ENCODE measurements at places on chromosomes 3 and 15.
A peak's percentile ranks its signal among the peaks of the same experiment; 100 is the strongest.

DNA sequence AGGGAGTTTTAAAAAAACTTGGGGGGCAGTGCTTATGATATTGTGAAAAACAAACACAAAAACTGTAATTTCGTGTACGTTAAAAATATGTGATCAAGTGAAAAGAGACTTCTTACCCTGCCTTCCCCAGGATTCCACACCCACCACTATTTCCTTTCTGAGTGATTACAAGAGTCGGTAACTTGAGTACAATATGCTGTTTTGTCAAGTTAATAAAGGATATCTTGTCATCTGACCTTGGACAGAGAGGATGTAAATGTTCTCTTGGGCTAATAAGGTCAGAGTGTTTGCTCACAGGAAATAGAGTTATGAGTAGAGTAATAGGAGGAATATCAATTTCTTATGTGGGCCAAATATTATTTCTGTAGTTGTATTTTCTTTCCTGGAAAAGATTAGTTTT lies 68.1 kb downstream of the NOX5 start:
- no peak for DNase-seq

- DNase-seq = no peak
These were observed 53.8 kb upstream of the C2CD4B start for GRCh38 chr15:62218841-62219240.

- DNase-seq = no peak
These were observed 6.6 kb upstream of the MCF2L2 start for GRCh38 chr3:183434992-183435391.

DNA sequence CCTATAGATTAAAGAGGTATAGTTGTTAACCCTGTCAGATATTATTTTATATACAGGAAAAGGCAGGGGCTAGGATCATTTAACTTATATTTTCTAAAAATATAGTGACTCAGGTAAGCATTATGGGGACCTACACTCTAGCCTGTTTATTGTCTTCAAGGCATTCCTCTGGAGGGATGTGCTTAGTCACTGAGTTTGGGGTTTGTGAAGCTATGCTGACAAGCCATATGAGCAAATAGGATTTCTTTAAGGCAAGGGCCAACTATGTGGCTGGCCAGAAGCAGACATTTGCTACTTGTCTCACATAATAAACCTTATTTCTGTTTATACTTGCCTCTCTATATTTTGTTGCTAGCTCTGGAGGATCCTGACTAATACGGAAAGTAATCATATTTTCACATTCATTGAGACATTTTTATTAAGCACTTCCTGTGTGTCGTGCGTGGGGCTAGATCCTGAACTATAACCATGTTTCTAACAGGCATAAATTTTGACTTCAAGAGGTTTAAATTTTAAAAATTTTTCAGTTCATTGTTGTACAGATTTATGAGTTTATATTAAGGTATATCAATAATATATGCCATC lies 153.4 kb downstream of the OTOL1 start:
- DNase-seq = no peak

GRCh38 chr3:146543461-146544001 lies 876 bp downstream of the PLSCR1 start:
- DNase-seq = peak; percentile 63

GRCh38 chr15:66151809-66152208 lies 101.7 kb downstream of the MEGF11 start:
- no peak for DNase-seq

DNA sequence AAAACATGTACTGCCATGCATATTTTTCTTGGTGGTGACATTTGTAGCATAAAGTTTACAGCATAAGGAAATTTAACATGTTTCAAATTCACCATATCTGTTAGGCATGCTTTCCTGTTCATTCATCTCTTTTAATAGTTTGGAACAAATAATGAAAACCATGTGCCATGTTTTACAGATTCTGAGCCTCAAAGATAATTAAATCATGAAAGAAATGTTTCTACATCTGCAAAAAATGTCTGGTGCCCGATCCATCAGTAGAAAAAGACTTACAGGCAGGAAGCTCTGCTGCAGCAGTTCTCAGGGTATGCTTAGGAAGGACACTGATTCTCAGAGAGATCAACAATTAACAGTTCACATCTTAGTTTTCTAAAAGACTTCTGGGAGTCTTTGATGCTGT lies 316.2 kb downstream of the IL5RA start:
- DNase-seq = no peak

- DNase-seq = peak; percentile 61
These were observed 26.8 kb downstream of the KAT2B start for GRCh38 chr3:20066850-20067617.

GRCh38 chr3:119700269-119700919 lies 2.4 kb upstream of the CFAP91 start:
- no peak for DNase-seq

DNA sequence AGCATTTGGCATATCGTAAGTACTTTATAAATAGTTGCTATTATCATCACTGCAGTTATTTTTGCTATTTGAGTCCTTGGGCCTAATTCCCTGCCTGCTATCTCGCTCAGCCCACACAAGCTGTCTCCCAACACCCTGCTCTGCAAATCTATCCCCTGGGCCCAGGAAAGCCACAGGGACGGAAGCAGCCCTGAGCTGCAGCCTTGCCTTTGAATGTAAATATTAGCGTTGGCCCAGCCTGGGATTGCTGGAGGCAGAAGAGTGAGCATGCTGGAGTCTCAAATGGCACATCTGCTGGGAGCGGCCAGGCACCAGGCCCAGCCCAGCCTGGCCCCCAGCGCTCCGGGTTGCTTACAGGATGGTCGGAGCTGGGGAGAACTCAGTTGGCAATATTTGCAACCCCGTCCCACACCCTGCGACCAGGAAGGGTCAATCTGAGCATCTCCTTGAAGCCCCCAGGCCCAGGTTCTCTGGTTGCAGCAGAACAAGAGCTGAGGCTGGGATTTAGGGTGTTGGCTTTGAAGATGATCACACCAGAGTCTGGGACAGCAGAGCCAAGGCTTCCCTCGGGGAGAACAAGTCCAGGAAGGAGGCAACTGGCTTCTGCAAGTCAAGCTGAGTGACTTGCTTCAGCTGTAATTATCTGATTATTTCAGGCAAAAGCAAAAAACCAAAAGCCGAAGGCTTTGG lies 529.6 kb downstream of the SHQ1 start:
- DNase-seq = no peak

DNA sequence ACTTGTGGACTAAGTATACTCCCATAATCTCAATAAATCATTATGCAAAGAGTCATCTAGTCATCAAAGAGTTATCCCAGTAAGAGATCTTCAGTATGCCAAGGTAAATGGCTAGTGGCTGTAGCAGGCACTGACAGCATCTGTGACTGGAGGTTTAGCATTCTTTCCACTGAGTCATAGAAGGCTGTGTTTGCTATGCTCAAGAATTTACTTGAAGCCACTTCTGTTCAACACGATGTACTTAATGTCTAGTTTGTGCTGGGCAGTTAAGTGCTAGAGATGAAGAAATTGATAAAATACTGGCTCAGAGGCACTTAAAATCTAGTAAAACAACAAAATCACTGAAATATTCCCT lies 13.0 kb downstream of the ZBED2 start:
- no peak for DNase-seq

GRCh38 chr15:85858586-85859375 lies 64.1 kb upstream of the KLHL25 start:
- peak; percentile 51 for DNase-seq

DNA sequence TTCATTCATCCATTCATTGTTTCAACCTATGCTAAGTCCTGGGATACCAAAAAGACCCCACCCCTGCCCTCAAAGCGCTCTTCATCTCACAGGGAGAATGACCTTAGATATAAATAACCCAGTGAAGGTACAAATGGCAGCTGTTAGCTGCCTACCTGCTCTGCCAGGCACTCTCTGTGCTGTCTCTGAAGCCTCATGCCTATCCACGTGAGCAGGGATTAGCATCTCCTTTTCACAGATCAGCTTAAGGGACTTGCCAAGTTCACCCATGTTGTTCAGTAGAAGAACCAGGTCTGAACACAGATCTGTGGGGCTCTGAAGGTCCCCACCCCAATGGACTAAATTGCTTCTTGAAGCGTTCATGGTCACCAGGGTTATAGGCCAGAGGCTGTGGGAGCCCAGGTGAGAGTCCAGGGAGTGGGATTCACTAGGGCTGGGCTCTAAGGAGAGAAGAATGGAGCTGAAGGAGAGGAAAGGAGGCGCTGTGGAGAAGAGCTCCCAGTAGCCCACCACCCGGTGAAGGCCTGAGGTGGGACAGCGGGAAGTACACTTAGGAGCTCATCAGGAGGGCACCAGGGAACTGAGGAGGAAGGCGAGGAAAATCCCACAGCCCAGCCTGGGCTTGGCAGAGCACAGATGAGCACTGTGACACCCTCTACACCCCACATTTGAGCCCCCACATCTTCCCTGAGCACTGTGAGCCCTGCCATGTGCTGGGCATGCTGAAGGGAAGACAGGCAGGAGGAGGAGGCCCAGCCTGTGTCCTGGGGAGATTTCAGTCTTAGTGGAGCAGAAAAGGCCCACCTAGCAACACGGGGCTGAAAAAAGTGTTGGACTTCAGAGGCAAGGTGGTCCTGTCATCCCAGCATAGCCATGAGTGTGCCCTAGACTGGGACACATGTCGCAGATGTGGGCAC lies 20.4 kb downstream of the RBP1 start:
- no peak for DNase-seq

GRCh38 chr3:129249284-129250065 lies at the start of gene COPG1:
TSS of gene COPG1 (plus strand) at chr3:129249606. CDS start at chr3:129249710, 104 bp downstream.
- DNase-seq = peak; percentile 96

GRCh38 chr3:17342119-17342518 lies 400.3 kb downstream of the TBC1D5 start:
- no peak for DNase-seq

- DNase-seq = no peak
These were observed 147.4 kb downstream of the ATP10A start for GRCh38 chr15:25715536-25716413.

DNA sequence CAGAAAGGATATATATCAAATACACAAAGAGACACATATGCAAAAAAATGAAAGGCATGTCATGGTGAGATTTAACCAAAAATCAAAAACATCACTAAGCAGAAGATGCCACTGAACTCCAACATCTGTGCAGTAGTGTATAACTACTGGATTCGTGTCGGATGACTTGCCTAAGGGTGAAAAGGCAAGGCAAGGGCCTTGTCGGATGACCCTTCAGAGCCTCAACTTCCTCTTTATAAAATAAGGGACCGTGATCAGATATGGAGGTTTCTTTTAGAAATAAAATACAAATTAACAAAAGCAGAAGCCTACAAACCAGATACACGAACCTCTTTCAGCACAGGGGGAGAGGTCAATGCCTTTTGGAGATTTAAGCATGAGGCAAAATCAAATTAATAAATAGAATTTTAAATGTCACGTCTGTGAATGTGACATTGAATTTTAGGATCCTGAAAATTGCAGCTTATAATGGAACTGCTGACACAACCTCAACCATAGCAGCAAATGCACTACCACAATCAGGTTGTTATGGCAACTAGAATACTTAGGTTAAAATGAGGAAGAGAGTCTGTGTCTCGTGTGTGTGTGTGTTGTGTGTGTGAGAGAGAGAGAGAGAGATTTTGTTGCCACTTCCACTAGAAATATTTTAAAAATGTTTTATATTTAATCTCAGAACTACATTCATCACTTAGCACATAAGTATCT lies 8.3 kb upstream of the CHRM5 start:
- DNase-seq = no peak

- DNase-seq = no peak
These were observed 152.4 kb downstream of the TJP1 start for GRCh38 chr15:29669823-29670222.

DNA sequence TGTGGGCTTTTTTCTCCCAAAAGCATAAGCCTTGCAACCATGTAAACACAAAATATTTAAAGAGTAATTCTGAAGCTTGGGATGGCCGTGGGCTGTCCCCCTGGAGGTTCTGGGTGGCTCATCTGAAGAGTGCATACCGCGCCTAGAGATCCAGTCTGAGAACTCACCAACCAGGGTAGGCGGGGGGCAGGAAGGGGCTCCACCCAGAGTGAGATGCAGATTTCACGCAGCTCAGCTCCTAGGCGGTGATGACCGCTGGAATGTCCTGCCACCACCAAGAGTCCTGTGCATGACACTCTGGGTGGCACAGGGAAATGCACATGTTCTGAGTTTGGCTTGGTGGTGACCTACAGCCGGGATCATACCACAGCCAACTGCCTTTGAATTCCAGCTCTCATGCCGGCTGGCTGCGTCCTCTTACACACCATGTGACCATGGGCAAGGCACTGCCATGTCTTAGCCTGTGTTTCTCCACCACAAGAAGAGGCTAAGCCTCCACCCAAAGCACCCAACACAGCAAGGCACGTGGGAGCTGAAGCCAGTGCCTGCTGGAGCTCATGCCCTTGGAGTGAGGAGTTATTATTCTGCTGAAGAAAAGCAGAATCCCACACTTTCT lies 125.1 kb upstream of the IQSEC1 start:
- no peak for DNase-seq

DNA sequence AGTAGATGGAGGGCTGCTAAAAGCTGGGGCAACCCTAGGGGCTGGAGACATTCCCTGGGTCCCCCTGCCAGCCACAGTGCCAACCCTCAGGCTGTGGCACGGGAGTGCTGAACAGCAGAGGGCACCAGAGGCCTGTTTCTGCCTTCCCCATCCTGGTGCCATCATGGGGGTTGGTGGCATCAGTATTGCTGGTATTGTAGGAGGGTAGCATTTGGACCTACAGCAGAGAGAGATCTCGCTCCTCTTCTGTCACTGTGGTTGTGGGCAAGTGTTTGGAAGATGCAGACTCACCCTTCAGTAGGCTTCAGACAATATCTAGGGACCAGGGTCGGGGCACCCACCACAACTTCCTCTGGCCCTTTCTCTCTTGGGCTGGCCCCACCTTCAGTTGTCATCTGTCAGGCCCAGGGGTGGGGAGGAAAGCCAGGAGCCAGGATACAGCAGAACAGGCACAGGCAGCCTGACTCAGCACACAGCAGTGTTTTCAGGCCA lies 123.5 kb downstream of the RPLP1 start:
- peak; percentile 24 for DNase-seq

DNA sequence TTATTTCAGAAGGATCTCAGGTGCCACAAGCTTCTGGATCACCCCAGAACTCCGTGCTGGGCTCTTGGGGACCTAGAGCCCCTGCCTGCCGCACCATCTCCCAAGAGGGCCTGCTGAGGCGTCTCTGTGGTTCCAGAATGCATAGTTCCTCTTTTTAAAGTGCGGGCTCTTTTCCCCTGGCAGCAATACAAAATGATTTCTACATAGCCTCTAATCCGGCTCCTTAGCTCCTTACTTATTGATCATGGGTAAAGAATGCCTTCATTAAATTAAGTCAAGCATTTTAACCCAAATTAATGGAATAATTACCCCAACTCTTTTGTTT lies 121.9 kb downstream of the ATP10A start:
- DNase-seq = no peak

Measured in muscle of arm (tissue), 14 donors.